ENCODE measurements at places on chromosomes 16 and 17.

DNA sequence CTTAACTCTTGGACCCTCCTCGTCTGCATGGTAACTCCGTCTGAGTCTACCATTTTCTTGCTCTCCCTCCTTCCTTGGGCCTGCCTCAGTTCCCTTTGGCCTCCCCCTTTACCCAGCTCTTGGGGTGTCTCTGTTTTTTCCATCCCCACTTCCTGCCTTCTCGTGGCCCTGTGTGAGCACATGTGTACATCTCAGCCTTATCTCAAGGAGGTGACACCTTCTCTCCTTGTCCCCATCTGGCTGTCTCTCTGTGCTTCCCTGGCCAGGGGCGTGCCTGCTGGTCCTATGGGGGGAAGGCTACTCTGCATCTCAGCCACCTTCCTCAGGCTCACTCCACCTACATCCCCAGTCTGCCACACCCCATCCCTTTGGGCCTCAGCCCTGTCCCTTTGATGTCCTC lies 6.6 kb downstream of the CTF1 start:
- DNase-seq, result no peak

DNA sequence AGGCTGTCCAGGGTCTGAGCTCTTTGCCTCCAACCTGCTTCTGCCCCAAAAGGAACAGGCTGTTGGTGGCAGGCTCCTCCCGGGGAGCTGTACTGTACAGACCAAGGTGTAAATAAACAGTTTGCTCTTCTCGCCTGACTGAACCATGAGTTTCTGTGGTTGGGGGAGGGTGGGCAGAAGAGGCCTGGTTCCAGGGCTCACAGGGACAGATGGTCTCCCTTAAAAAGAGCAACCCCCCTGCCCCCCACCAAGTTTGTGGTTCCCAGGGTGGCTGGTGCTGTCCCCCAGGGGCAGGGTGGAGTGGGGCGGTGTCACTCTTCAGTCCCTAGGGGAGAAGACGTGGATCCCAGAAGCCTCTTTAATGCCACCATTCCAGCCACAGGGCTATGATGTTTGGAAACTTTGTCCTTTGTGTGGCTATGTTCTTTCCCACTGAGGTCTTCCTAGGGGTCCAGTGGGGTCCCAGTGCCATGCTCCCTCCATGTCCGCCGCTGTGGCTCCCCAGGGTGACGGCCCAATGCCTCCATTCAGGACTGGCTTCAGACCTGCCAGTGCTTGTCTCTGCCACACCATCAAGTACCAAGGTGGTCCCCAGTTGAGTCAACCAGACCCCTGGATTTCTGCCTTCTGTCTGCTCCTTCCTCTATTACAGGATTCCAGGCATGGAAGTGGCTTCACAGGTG lies 146.7 kb downstream of the RAB11FIP4 start:
- DNase-seq, result no peak

- no peak for DNase-seq
These were observed 2.3 kb upstream of the ZNF500 start for GRCh38 chr16:4769306-4769638.

- no peak for DNase-seq
These were observed 8.3 kb downstream of the ALKBH5 start for GRCh38 chr17:18191967-18192366.

- no peak for DNase-seq
These were observed 40.7 kb downstream of the COTL1 start for GRCh38 chr16:84577034-84577803.
